BE2C (cell line): ENCODE measurements at places on chromosomes 16 and 17.

GRCh38 chr16:11621920-11622651, 35.4 kb upstream of the LITAF start:
- no peak for DNase-seq

DNA sequence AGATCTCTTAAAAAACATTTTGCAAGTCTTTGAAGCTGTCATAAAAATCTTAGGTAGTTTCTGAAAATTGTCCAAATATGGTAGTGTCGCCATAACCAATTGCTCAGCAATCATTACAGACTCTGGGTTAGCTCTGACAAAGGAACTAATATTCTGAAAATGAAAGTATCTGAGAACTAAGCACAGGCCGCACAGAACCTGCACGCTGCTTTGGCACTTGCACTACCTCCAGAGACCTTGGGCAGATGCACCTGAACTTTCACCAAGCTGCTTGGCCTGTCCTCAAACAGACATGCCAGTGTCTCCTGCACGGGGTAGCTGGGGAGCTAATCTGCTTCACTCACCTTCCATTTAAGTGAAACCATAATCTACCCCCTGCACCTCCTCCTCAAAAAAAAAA, 317.0 kb downstream of the MAF start:
- no peak for DNase-seq

DNA sequence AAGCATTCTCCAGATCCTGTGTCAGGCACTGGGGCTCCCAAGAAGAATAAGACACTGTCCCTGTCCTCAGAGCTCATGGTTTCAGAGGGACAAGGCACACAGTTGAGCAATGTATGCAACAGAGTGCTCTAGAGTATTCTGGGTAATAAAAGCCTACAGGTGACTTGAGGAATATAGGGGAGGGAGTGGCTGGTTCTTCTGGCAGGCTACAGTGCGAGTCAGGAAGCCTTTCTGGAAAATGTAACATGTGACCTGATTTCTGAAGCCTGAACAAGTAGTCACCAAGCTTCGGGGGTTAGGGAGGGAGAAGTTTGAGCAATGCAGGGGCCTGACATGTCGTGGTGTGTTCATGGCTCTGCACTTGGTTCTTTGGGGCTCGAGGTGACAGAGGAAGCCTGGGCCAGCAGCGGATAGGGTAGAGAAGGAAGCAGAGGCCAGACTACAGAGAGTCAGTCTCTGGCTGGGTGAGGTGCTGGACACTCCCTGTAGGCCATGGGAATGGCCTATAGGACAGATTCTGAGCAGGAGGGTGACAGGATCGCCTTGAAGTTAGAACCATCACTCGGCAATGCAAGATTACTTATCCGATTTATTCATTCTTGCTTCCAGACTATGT, 16.0 kb upstream of the LRRC75A start:
- no peak for DNase-seq

- DNase-seq, result no peak
Observed at GRCh38 chr16:24929409-24929808, 83.6 kb downstream of the SLC5A11 start.

DNA sequence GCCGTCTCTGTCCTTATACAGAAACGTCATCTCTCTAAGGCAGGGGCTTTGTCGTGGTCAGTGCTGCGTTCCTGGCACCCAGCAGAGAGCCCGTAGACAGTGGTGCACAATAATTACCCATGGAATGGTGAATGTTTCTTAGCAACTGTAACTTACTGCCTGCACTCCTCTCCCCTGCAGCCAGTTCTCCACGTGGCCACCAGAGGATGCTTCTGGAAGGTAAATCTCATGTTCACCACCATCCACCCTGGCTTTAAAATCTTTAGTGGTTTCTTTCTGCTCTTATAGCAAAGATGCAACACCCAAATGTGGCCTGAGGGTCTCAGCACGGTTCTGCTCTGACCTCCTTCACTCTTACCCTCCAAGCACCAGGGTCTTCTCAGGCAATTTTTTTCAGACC, 150.8 kb downstream of the GRIN2A start:
- no peak for DNase-seq

DNA sequence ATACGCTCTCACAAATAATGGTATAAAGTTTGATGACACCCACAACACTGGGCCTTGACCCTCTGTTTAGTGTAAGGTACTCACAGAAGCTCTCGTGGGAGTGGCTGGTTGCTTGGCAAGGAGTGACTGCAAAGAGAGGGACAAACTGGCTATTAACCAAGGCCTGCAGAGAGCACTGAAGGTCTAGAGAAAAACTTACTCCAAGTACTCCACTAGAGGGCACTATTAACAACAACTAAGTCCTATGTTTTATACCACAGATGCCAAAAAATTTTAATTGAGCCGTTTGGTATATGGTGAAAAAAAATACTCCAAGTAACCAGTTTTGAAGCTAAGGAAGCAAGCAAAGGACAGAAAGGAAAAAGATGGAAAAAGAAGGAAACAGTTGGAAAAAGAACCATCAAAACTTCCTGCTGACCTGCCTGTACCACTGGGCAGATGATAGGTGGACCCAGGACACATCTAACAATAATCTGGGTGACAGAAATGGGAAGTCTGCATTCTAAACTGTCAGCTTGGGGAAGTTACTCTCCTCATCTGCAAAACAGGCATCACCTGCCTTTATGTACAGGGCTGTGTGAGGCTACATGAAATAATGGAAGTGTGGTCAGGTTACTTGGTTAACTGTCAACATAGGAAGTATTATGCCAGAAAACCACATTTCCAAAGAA, 23.2 kb downstream of the DYNC1LI2 start:
- DNase-seq, result peak; percentile 19

DNA sequence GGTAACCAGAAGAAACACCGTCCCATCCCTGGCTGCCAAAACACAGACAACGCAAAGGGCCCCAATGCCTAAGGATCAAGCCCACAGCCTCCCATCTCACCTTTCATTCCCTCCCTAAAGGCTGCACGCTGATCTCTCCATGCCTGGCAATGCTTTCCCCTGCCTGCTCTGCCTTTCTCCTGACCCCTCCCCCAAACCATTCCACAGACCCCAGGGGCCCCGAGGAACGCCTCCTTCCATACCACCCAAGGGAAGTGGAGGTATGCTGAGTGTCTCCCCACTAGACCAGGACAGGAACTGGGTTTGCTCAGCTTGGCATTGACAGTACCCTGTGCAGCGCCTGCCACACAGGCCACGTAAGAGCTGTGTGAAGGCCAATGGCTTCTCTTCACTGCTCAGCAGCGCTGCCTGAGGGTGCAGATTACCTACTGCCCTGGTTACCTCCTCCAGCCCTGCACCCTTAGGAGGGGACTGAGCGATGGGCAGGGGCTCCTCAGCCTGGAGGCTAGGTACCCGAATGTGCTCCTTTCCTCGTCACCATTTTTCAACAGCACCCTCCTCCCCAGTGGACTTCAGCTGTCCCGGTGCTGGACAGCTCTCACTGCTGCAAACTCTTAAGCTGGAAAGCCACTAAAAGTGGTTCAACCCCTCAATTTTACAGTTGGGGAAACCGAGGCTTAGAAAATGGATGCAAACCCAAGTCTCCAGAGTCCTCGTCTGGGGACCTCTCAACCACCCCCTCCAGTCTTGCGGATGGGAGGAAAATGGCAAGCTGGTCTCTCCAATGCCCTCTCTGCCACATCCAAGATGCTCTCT, 45.0 kb downstream of the SRCIN1 start:
- DNase-seq, result no peak

- DNase-seq, result no peak
Observed at GRCh38 chr17:50934672-50935220, 68.6 kb upstream of the TOB1 start.

- no peak for DNase-seq
Observed at GRCh38 chr17:65509032-65509431, 52.4 kb downstream of the AXIN2 start.

DNA sequence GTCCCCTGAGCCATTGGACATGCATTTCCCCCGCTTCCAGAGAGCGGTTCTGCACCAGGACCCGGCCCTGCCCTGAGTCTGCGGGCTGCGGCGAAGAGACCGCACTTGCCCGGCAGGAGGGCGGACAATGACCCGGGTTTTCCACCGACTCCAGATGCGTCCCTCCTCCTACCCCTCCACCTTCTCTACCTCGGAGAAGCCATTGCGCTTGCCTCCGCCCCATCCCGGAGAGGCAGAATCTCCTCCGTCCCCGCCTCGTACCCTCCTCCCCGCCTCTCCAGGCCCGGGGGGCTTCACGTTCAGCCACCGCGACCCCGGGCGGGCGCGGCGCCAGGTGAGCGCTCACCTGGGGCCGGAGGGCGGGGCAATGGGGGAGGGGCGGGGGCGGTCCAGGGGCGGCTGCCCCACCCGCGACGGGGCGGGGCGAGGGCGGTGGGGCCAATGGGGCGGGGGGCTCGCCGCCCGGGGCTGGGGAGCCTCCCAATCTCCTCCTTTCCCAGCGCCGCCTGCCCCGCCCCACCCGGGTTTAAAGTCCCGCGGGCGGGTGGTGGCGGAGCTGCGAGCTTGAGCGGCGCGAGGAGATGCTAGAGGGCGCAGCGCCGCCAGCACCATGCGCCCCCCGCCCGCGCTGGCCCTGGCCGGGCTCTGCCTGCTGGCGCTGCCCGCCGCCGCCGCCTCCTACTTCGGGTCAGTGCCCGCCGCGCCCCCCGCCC, at the start of gene WNT9B:
Gene WNT9B, plus strand, starts transcription at position 555 of the 713 bp plus-strand sequence. Its CDS starts 56 bp downstream, at position 611.
- peak; percentile 53 for DNase-seq

- DNase-seq, result peak; percentile 23
Observed at GRCh38 chr17:17416007-17416399, 60.8 kb upstream of the MED9 start.

DNA sequence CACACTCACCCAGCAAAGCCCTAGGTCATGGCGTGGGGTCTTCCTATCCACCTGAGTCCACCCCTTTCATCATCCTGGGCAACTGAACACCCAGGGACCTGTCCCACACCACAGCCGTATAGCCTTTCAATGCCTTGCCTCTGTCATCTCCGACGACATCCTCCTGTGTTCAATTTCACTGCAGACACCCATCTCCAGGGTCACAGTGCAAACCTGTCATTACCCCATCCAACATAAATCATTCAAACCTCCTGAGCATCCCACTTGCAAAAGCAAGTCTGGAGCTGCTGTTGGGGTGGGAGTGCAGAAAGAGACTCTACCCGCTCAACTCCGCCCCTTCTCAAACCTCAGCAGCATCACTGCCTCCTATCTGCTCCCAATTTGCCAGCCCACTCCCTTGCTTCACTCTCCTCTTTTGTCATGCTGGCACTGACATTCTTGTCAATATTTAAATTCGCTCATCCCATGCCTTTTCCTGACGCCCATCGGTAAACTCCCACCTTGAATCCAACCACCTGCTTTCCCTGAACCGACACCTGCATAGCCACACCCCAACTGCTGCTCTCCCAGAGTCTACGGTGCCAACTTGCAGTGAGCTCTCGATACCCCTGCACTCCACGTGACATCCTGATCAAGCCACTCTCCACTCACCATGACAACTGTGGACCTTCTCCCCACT, 37.0 kb downstream of the MARF1 start:
- no peak for DNase-seq

DNA sequence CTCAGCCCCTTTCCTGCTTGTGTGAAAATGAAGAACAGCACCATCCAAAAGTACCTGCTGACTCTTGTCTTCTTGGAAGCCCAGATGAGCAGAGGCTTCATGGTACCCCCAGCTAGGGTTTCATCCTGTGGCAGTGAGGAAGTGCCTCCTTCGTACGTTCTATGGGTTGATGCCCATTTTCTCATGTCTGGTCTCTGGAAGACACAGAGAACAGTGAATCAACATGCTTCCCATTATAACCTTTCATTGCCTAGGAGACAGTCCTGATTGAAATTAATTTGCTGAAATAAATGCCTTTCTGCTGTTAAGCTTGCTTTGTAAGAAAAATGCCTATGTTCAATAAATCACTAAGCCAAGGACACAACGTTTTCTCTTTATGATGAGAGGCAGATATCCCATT, 36.5 kb downstream of the RCVRN start:
- DNase-seq, result no peak
